ENCODE measurements at places on chromosomes 4 and X.

DNA sequence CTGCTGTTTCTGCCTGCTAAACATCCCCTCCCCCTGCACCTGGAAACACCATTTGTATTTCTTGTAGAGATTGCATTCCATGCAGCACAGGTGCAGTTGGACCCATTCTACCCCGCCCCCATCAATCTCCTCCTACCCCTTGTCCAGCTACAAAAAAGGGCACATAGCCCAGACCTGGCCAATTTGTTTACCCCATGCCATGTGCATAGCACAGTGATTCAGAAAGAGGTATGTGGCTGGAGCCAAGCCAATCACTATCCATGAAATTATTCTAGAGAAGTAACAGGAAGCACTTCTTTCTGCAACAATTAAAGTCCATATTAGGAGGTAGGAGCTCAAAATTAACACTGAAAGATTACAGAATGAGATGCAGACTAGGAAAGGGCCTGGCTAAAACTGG, 20.2 kb upstream of the TMEM184C start:
- DNase-seq = peak; percentile 82

DNA sequence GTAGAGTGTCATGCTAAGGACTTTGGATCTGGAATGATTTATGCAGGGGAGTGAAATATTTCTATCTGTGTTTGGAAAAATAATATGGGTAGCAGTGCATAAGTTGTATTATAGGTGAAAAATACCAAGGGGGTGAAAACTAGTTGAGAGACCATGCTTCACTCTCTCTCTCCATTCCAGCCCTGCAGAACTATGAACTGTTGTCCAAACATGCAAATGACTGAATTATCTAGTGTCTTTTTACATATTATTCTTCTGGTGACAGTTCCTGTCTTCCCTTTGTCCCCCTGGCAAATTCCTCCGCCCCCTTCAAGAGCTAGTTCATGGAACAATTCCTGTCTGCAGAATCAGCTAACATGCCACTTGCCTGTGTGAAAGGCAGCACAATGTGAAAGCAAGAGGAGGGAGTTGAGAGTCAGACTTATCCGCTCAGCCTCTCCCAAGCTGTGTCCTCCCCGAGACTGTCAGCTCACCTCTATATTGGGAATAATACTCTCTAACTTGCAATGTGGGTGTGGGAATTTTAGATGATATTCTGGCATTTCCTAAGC, 2.3 kb downstream of the PF4 start:
- DNase-seq = peak; percentile 47

- DNase-seq = no peak
Measured at GRCh38 chrX:1531096-1531890, 5.7 kb downstream of the P2RY8 start.

DNA sequence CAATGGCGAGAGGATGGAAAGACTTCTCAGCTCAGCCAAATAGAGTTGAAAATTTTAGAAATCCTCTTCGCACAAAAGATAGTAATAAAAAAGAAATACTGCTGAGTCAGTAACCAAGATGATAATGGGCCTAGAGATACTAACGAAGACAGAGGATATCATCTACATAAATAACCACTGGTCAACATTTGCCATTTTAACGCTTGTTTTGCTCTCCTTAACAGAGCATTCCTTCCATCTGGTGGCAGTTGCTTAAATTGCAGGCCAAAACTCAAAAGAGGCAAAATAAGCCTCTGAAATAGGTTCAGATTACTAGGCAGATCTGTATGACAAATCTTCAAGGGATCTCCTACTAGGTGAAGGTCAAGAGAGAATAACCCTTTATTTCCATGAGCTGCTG, 51.7 kb upstream of the MCF2 start:
- DNase-seq = peak; percentile 16

DNA sequence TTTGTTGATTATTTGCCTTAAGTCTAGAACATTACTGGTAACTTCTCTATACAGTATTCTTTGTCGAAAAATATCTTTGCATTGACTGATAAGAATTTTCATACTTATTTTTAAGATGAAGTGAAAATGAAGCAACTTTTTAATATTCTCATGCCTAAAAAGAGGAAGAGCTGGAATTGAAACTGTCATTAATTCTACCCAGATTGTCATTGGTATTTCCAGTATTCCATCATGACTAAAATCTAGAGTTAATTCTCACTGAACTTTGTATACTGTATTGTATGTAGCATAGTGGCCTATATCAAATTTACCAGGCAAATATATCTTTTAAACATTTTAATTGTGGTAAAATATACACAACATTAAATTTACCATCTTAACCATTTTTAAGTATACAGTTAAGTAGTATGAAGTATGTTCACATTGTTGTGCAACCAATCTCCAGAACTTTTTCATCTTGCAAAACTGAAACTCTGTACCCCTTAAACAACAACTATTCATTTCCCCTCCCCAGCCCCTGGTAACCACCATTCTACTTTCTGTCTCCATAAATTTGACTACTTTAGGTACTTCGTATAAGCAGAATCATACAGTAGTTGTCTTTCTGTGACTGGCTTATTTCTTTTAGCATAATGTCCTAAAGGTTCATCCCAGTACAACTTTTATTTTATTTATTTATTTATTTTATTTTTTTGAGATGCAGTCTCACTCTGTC, 24.3 kb upstream of the ZNF41 start:
- DNase-seq = no peak

- no peak for DNase-seq
Measured at GRCh38 chr4:36385951-36386571, 104.6 kb downstream of the DTHD1 start.

GRCh38 chr4:121764702-121765367, at the start of gene SMIM43:
TSS of gene SMIM43 (minus strand) at chr4:121765164. CDS start at chr4:121765105, 59 bp downstream.
- peak; percentile 11 for DNase-seq

- DNase-seq = no peak
Measured at GRCh38 chr4:146485968-146486367, 35.8 kb downstream of the SLC10A7 start.

DNA sequence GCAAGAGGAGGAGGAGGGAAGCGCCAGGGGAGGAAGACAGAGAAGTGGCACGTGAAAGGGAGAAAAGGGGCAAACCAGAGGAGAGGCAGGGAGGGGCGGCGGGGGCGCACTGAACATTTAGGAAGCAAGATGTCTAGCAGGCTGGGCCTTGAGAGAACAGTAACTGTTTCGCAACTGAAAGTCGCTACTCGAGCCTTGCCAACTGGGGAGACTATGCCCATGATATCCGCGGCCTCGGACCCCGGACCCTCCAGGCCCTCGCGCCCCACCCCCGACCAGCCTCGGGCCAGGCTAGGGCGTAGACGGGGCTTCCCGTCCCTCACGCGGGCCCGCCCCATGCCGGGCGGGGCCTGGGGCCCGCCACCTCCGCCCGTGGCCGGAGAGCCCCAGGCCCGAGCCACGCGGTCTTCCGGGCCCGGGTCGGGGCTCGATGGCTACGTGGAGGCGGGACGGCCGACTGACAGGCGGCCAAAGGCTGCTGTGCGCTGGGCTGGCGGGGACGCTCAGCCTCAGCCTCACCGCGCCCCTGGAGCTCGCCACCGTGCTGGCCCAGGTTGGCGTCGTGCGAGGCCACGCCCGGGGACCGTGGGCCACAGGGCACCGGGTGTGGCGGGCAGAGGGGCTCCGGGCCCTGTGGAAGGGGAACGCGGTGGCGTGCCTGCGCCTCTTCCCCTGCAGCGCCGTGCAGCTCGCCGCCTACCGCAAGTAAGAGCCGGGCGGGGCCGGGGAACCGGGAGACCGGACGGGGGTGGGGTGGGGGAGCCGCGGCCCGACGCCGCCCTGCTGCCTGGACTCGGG, at the start of gene SLC25A43:
SLC25A43 (plus strand) TSS at position 363 of the 798 bp plus-strand sequence; CDS start at position 431, 68 bp downstream.
- DNase-seq = peak; percentile 49

DNA sequence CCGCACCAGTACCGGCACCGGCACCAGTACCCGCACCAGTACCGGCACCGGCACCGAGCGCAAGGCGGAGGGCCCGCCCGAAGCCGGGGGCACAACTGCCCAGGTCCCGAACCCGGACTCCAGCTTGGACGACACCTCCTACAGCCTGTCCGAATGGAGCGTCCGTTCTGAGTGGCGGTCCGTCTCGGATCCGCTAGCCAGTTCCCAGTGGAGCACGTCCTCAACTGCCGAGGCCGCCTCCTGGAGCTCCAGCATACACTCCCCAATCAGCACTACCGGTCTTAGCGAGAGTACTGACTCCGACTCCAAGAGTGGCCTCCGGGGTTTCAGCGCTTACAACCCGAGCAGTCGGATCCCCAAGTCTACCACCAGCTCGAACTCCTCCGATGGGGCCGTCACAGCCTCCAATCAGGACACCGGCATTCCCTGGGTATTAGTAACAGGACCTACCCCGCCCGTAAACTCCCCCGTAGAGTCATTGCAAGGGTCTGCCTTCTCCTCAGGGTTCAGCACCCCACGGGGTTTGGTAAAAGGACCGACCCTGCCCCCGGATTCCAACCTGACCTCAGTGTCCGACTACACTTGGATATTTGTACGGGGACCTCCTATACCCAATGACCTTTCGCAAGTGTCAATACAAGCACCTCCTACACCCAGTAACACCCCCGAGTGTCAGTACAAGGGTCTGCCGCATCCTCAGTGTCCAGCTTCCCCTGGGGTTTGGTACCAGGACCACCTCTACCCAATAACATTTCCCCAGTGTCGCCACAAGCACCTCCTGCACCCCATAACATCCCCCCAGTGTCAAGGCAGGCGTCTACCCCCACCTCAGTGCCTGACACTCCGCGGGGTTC, 721 bp upstream of the MAOA start:
- peak; percentile 44 for DNase-seq

DNA sequence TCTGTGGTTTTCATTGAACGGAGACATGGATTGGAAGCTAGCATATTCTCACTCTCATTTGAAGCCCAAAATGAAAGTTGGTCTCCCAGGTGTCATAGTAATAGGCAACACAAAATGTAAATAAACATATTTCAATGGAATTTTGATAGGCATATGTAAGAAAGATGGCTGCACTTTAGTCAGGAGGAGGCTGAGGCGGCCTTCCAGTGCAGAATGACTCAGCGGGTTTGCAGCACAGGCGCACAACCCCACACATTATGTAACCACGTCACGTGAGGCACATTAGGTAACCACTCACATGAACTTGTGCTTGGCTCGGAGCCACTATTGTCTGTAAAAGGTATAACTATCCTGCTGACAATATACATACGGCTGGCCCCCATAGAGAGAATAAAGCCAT, 381.7 kb downstream of the GPAT3 start:
- DNase-seq = no peak

GRCh38 chr4:7642741-7643458, 208.2 kb upstream of the PSAPL1 start:
- no peak for DNase-seq

DNA sequence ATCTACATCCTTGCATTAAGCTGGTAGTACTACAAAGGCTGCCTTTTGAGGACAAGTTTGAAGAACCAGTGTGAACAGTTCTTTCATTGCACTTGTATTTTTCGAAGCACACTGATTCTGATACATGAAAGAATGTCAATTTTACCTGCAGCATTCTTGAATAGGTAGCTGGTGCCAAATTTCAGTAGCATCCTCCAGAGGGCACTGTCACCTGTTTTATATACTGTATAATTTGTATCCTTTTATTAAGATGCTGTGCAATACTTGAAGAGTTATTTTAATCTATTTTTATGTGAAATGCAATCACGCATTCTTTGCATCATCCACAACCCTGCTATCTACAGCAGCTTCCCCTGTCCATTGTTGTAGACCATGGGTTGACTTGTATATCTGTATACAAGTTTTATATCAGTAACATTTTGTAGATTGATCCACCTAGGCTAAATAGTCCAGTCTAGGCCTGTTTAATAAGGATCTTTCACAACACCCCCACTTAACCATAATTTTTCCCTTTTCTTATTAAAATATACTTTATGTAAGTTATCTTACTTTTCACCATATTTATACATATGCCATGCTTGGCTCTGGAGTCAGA, 325.7 kb downstream of the PCDH7 start:
- DNase-seq = no peak

DNA sequence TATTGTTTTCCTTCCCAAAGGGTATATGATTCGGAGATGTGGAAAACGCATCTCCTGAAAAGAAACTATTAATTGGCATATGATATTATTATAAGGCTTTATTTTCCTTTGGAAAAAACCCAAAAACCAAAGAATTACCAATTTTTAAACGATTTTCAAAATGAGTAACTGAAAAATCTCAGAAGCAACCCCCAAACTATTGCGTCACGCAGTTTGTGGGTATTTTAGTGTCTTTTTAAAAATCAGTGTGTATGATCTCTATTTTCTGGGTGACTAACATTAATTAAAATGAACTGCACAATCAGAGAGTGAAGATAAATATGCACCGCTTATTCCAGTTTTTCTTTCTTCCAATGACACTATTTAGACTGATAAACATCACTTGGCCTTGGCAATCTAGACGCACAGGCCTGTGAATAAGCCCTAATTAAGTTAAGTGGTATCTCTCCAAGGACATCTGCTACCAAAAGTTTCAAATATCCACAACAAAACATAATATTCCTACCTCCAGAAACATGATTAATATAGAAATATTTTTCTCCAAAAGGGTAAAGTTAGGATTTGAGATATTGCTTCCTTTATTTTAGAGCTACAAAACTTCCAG, 511.5 kb upstream of the FAM241A start:
- no peak for DNase-seq

DNA sequence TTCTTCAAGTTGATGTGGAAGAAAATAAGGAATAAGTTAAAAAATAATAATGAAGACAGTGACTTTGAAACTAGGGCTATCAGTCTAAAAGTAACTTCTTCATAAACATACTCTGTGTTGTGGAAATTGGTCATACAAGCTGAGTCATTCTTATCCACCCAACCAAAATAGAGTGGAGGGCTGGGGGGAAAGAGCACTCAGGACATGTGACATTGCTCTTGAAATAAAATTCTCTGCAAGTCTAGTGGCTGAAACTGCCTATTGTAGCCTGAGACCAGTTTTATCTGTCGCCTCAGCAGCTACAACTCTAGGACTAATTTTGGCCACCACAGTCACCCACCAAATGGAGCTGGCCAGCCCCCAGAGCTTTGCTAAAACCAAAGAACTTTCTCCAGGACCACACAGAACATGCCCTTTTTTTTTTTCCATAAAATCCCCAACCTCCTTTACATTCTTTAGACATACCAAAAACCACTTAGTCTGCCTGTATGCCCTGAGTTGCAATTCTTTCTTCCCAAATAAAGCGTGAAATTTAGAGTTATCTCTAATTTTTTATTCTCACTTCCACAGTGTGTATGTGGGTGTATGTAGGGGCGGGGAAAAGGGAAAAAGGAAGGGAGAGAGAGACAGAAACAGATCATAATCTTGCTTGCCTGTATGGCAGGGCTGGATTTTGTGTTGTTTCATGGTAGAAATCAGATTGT, 23.0 kb upstream of the SLC25A4 start:
- peak; percentile 40 for DNase-seq

- DNase-seq = no peak
Measured at GRCh38 chr4:35760807-35761206, 483.5 kb downstream of the ARAP2 start.

GRCh38 chr4:40205259-40206198, 8.7 kb downstream of the RHOH start:
- no peak for DNase-seq

DNA sequence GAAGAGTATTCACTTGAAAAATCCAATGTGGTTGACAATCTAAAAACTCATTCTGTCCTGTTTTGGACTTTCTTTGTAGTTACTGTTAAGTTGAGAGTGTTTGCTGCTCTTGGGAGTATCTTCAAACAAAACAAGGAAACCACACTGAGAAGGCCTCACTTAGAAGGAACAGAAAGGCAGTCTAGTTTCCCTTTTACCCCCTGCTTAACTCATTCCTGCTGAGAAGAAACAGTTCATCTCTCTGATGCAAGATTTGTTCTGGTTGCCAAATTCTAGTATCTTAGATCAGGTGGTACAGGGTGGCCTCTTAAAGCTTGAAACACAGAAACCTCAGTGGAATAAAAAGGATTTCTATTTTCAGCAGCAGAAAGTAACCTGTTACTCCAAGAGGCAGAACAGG, 41.4 kb downstream of the GUCY2F start:
- peak; percentile 7 for DNase-seq

Data from fibroblast of skin of back (primary cell).